ENCODE measurements at places on chromosomes 5 and 9.

GRCh38 chr5:17129093-17129849 lies 88.2 kb upstream of the BASP1 start:
- DNase-seq = peak; percentile 29

GRCh38 chr9:127966416-127967150 lies 14.2 kb downstream of the EEIG1 start:
- no peak for DNase-seq

- peak; percentile 58 for DNase-seq
These were observed 6.7 kb downstream of the AP3B1 start for GRCh38 chr5:78287833-78288232.

DNA sequence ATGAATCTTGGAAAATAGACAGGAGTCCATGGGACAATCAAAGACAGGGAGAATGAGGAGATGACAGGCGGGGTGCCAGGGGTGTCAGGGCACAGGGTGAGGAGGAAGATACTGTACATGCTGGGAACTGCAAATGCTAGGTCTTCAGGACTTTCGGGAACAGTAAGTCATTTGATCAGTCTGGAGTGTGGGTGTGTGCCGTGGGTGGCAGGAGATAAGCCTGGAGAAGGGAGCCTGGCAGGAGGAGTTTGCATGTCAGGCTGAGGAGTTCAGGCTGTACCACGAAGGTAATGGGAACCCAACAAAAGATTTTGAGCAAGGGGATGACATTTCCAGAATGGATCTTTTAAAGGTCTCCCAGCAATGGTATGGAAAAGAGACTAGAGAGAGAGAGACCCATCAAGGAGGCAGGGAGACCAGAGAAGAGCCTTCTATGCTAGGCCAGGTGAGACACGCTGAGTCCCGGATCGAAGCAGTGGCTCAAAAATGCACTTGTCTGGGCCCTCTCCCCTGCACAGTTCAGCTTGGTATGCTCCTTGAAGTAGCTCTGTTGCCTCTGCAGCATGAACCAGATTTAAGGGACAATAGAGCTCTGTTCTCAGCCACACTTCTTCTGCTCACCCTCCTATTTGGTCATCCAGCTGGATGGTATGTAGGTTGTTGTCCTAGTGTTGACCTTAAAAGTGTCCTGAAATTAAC lies 77.0 kb upstream of the FER start:
- no peak for DNase-seq

- no peak for DNase-seq
These were observed 8.6 kb downstream of the SUSD3 start for GRCh38 chr9:93066978-93067603.

DNA sequence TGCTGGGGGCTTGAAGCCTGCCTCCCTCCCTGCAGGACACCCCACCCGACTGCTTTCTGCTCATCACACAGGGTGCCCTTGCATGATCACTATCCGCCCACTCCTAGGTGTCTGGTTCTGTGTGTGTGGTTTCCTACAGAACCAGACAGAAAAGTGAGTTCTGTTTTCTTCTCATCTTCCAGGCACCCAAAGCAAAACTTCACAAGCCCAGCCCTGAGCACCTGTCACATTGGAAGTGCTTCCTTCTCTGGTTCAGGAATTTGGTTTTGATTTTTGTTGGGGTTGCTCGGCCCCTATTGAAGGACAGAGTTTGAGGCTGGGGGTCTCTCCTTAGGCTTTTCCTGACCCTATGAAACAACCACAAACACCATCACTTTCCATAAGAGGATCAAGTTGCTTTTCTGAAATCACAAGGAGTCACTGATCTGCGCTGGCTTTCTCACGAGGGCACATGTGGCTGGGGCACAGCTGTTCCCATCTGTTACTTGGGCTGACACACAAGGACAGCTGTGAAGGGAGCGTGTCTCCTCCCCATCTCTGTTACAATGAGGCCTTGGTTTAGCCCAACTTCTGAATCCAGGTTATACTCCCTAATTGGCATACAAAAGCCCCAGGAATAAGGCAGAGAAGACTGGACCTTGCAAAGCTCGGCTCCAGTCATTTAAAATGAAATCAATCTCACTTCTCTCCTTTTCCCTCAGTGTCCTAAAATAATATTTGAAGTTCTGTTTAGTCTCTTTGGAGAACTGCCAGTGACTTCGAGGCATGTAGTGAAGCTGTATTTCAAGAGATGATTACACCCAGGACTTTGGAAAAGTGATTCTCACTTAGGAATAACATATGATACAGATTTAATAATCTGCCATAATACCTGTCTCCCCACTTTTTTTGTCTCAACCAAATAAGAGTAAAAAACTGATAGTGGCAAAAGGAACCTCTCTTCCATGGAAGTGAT lies 213.1 kb upstream of the GAS1 start:
- DNase-seq = no peak

DNA sequence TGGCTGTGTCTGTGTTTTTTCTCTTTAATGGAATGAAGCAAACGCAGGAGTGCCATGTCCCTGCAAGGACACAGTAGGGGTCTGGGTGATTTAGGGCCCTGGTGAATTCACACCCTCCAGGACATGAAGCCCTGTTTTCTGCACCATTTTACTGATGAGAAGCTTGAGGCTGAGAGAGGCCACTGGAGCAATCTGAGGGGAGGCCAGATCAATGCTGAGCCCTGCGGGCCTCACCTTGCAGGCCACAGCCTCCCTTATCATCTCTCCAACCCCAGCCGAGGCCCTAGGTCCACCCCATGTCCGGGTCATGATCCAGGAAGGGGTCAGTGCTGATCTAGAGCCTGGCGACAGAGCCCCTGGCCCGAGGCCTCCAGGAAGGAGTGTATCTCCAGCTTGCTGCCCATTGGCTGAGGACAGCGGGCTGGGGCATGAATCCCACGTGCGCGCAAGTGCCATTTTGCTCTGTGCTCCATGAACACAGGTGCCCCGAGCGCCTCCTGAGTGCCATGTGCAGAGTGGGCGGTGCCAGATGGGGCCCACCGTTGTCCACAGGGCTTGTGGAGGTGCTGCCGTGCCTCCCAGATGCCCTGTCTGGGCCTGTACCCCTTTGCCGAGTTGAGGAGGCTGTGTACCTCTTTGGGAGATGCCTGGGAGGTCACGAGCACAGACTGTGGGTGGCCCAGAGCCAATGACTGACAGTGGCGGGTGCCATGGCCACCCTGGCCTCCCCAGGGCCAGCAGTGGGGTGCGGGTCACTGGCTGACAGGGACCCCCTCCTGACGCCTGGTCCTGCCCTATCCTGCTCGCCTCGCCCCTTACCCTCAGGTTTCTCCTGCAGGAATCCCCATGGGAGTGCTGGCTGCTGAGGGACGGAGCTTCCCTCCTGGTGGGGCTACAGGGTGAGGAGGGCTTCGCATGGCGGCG lies 32.3 kb upstream of the LPCAT1 start:
- no peak for DNase-seq

DNA sequence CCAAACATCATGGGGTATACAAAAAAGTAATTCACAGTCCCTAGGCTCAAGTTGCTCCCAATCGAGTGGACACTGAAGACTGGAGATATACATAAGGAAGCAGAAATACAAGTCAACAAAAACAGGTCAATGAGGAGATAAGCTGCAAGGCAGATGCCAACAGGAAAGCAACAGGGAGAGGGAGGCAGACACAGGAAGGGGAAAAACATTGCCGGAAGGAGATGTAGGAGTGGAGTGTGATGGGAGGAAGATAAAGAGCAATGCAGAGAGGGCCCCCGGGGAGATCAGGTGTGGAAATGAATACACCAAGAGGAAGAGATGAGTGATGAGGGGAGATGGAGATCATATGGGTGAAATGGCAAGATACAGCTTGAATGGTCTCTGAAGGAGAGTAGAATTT lies 243.0 kb downstream of the RAB3C start:
- no peak for DNase-seq

- no peak for DNase-seq
These were observed 11.4 kb upstream of the CRHBP start for GRCh38 chr5:76941442-76941841.

- no peak for DNase-seq
These were observed 1.3 kb upstream of the LRRC14B start for GRCh38 chr5:189976-190365.

- no peak for DNase-seq
These were observed 124.5 kb downstream of the ASTN2 start for GRCh38 chr9:117290306-117290840.

- DNase-seq = peak; percentile 17
These were observed 209.3 kb upstream of the PPP1R2B start for GRCh38 chr5:156640691-156641241.

- DNase-seq = no peak
These were observed 76.3 kb upstream of the BARHL1 start for GRCh38 chr9:132505991-132506655.

DNA sequence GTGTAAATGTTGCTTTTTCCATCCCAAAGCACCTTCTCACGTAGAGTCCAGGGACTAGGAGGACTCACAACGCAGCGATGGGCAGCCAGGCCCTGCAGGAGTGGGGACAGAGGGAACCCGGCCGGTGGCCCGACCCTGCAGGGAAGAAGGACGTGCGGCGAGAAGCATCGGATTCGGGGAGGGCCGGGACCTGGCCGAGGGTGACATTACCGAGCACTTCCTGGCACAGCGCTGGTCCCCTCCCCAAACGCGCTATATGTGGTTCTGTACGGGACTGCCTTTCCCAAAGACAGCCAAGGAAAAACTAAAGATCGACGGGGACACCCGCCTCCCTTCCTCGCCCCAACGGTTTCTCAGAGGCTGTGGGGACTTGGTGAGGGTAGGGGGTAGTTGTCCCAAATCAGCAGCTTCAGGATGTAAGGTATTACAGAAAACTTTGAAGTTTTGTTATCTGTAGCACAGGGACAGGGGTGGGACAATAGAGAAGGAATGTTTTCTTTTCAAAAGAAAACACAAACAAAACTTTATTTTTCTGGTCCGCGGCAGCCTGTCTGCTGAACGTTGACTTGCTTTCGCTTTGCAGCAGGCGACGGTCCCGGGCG lies 887 bp upstream of the MAP3K1 start:
- no peak for DNase-seq

DNA sequence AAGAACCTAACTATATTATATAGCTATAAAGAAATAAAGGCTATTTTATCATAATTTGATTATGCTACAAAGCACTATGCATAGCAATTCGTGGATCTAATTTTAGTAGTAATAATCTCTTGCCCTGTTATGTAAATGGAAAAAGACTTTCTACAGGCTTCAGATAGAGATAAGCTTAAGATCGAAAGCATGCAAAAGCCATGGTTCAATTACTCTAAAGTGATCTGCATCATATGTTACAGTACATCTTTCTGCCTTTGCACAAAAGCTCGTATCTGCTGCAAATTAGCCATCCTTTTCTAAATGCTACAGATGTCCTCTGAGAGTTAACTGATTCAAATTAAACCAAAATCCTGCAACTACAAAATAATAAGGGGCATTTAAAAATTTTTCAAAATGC lies 234.8 kb upstream of the TMEM161B start:
- DNase-seq = no peak

DNA sequence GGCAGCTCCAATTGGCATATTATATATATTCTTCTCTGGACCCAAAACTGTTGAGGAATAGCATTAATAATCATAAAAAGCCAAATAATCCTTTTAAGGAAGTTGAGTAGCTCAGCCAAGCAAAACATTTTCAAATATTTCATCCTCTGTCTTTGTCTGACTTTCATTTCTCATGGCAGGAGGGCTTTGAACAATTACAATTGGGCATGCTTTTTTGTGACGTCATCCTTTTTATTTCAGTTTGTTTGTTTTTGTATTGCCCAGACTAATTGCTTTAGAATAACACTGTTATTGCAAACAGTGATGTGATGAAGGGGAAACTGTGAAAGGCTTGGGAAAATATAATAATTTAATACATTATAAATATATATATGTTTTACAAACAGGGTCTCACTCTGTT lies 65.2 kb upstream of the MAP1B start:
- DNase-seq = no peak

- no peak for DNase-seq
These were observed 18.6 kb upstream of the REEP5 start for GRCh38 chr5:112940670-112941069.

GRCh38 chr9:77938163-77938562 lies 93.4 kb downstream of the GNAQ start:
- no peak for DNase-seq

GRCh38 chr5:54390015-54390414 lies 65.5 kb upstream of the HSPB3 start:
- DNase-seq = peak; percentile 56

- DNase-seq = no peak
These were observed 233.3 kb downstream of the GAS1 start for GRCh38 chr9:86713970-86714369.

DNA sequence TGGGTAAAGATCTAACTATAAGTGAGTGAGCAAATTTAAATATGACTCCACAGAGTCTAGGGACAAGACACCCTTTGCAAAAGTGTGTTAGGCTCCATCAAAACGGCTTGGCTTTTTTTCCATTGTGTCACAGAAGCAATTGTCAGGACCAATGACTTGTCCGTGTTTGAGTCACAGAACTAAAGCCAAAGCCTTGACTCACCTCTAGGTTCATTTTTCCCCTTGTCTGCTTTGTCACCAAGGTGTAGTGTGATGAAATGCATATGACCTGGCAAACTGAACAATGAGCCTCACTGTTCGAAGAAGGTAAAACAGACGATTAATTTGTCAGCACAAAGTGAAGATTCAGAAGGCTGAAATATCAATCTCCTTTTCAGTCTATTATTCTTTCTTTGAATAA lies 331.0 kb downstream of the GLIS3 start:
- DNase-seq = no peak

DNA sequence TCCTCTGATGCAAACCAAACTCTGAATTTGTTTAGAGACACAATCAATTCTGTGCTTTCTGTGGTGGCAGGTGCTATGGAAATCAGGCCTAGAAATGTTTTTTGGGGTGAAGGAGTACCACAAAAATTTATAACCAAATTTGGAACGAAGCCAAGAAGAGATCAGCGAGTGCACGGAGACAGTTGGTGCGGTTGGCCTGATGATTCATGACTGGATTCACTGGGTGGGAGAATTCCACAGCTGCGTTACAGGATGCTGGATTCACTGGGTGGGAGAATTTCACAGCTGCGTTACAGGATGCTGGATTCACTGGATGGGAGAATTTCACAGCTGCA lies 135.6 kb upstream of the IRX4 start:
- DNase-seq = no peak

DNA sequence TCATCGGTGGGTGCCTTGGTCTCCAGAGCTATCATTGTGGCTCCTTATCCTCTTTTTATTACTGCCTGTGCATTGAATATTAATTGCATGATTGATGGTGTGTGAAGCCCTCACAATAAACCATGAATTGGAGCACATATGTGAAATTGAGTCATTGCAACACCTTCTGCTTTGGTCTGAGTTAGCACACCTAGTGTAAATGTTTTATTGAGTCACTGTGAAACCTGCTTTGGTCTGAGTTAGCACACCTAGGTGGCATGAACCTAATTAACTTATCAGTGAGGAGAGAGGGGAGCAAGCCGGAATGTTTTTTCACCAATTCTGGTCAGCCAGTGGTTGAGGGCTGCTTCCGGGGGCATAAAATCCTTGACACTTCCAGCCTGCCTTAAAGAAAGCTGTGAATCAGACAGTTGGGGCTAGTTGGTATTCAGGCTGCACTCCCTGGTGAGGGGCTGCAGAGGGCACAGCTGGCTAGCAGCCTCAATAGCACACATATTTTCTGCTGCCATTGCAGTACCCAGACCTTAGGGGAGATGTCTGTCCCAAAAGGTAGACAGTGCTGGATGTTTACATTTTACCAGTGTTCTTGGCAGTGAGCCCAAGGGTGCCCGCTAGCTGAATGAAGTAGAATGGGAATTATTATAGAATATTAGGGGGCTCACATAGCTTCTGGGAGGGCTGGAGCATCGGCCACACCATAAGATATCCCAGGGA lies 76.5 kb upstream of the GOLM1 start:
- DNase-seq = no peak

Measured in AG08396 (cell line).